ENCODE measurements at places on chromosomes 3 and 15.
A peak's percentile ranks its signal among the peaks of the same experiment; 100 is the strongest.

GRCh38 chr3:52277071-52277964 is 1.1 kb downstream of the WDR82 start:
- DNase-seq = peak; percentile 66

DNA sequence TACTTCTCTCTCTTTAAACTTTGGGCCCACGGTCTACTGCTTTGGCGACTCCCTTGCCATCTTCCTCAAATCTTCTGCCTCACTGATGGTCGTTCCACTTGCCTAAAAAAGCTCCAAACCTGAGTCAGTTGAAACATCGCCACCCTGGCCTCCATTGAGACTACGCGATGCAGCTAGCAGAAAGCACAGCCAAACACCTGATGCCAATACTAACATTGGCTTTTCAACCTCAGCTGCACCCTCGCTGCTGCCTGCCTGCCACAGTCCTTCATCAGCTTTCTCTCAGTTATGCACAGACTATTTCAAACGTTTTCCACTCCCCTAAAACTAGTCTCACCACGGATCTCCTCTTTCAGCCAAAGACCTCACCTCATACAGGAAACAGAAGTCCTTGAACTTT is 214.2 kb upstream of the TMCO5A start:
- DNase-seq = no peak

- DNase-seq = no peak
Observed at GRCh38 chr3:31766669-31767068, 214.4 kb downstream of the OSBPL10 start.

- DNase-seq = no peak
Observed at GRCh38 chr15:83014205-83014653, 2.8 kb upstream of the C15orf40 start.

- DNase-seq = no peak
Observed at GRCh38 chr3:107756649-107757048, 233.9 kb downstream of the BBX start.

- no peak for DNase-seq
Observed at GRCh38 chr3:189836795-189837194, 205.6 kb downstream of the TP63 start.

DNA sequence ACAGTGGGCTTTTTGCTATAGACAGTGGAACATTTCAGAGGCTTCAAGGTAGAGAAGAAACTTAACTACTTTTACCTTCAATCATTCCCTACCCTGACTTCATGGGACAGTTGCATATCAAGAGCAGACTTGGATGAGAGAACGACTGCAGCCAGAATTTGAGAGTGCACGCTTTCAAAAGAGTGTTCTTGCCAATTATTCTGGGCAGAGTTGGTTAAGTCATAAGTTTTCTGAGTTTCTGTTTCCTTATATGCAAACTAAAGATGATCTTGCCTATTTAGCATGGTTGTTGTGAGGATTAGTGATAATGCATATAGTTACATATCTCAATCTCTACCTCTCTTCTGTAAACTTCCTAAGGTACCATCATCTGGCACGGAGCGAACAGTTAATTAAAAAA is 7.6 kb downstream of the SLC9A9 start:
- DNase-seq = no peak

DNA sequence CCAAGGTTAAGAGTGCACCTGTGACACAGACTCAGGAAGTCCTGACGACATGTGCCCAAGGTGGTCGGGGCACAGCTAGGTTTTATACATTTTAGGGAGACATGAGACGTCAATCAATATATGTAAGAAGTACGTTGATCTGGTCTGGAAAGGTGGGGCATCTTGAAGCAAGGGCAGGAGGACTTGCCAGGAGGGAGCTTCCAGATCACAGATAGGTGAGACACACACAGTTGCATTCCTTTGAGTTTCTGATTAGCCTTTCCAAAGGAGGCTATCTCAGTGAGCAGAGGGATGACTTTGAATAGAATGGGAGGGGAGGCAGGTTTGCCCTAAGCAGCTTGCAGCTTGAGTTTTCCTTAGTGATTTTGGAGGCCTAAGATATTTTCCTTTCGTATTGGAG is 257.4 kb downstream of the CGGBP1 start:
- DNase-seq = no peak

- DNase-seq = no peak
Observed at GRCh38 chr15:78399091-78399490, 38.9 kb upstream of the IREB2 start.

DNA sequence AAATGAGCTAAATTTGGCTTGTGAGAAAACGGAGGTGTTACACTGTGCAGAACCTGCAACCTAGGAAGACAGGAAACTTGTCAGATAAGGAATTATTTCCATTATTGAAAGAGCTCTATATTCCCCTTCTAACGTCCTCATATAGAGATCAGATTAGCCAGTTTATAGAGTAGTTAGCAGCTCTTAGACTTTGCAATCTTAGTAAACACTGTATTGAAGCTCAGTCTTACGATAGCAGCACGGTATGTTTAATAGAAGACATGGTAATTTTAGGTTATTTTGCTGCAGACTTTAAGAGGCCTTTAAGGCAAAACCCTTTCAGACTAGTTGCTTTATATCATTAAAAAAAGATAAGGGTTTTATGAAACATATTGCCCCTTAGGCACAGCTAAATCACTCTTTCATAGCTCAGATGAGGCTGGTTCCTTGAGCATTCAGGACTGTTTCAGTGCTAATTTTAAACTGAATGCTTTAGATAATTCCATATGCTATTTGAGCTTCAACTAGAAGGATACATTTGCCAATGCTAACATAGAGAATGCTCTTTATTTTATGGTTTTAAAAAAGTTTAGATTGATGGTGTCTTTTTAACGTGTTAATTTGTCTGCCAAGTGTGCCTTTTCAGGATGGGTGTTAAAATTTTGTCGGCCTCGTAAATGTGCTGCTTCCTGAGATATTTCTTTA is 234.3 kb downstream of the PYDC2 start:
- no peak for DNase-seq

GRCh38 chr15:89332446-89332845 is 2.2 kb downstream of the POLG start:
- DNase-seq = no peak

DNA sequence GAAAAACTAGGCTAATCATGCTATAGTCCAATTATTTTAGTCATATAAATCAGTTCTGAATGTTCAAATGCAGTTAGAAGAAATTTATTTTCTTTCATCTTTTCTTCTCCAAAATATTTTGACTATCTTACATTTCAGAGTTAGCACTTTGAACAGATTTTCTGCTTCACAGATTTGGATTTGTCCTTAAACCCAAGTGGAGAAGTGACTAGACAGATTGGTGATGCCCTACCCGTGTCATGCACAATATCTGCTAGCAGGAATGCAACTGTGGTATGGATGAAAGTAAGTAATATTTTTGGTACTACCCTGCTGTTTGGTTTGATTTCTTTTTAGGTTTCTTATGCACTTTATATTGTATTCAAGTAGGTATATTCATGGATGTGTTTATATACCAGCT is 178.3 kb downstream of the ALCAM start:
- no peak for DNase-seq

DNA sequence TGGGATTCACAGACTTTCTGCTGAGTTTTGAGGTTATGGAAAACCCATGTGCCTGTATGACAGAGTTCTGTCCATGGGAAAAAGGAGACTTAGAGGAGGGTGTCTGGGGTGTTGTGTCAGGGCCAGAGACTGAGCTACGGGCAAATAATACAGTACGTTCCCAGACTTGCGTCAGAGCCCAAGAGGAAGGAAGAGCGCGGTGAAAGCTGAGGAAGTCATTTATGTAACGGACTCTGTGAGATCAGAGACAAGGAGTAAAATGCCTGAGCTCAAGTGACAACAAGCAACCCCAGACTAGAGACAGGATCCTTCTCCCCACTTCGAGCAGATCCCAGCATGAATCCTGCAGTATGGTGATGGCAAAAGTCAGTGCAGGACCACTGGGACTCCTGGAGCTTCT is 368.6 kb upstream of the MCTP2 start:
- no peak for DNase-seq

DNA sequence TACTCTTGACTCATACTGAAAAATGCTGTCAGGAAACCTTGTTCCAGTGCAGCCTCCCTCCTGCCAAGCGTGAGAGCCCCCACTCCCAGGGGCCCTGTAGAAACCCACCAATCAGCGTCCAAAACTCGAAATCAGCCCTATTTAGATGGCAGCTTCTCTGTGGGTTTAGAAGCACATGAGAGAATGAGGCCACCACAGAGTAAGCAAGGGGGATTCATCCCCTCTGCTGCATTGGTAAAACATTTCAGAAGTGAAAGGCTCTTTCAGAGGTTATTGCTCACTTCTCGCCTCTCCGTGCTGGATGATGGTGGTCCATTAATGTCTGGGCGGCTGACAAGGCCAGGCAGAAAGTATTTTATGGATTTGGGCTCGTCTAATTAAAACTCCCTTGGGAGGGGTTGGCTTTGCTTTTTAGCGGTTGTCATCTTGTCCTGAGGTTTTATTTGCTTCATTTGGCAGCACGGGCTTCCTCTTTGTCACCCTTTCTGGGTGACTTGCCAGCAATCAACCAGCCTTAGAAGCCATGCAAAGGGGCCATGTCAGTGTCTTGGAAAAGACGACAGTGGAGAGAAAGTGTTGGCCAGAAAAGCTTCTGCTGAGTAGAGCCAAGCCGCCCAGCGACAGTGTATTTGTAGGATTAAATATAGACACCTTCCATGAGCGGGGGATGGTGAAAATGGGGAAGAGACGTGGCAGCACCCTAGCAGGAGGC is 145.5 kb downstream of the ATP10A start:
- DNase-seq = no peak

- no peak for DNase-seq
Observed at GRCh38 chr3:16374047-16374934, 109.3 kb downstream of the OXNAD1 start.

DNA sequence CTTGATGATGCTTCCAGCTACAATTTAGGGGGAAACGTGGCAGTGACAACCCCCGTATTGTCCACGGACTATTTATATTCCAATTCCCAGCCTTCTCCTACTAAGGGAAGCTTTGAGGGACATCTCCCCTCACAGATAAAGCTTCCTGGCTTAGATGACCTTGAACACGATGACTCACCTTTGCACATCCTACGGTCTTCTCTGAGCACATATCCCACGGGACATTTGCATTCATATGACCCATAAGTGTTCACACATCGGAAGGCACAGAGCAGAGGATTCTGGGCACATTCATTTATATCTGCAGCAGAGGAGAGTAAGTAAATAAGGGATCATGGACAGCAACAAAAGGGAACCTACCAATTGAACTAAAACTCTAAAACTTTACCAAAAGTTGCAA is 101.5 kb downstream of the DUT start:
- no peak for DNase-seq

DNA sequence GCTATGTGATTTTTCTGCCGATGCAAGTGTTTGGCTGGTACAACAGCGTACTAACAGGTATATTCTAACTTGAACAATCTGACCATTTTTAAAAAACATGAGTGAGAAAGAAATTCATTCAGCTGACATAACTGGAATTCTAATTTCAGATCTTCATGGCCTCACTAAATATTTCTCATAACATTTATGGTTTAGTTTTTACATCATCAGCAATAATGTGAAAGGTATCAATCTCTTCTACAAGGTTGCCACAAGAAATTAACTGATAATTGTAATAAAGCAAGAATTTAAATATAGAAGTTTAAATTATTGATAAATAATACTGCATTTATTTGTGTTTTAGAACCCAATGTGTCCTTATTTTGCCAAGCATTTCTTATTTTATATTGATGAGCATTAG is 5.2 kb upstream of the C3orf80 start:
- no peak for DNase-seq

- DNase-seq = no peak
Observed at GRCh38 chr15:39835550-39835949, 52.9 kb upstream of the FSIP1 start.

GRCh38 chr15:61301701-61302100 is 72.6 kb upstream of the RORA start:
- DNase-seq = no peak

GRCh38 chr3:49602877-49603411 is 48.7 kb downstream of the BSN start:
- peak; percentile 28 for DNase-seq

All from stimulated activated CD4-positive, alpha-beta T cell treated with anti-CD3 and anti-CD28 coated beads, Interleukin-1b, Interleukin-23, amount 100 ng/mL, for 4 hours (primary cell).